ENCODE measurements at places on chromosomes 3 and 15.

DNA sequence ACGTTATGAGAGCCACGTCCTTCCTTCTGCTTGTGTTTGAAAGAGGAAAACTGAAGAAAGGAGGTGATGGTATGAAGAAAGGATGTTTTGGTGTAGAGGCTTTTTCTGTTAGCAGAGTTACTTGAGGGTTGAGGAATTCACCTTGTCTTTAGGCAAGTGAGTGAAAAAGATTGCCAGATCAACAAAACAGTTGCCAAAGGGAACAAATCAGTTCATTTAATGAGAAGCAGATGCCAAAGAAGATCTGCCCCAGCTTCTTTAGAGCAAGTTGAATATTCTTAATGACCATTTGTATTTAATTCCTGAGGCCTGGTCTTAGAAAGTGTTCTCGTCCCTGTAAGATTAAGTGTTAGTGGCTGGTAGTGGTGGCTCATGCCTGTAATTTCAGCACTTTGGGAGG lies 2.6 kb downstream of the CHCHD6 start:
- DNase-seq = no peak

DNA sequence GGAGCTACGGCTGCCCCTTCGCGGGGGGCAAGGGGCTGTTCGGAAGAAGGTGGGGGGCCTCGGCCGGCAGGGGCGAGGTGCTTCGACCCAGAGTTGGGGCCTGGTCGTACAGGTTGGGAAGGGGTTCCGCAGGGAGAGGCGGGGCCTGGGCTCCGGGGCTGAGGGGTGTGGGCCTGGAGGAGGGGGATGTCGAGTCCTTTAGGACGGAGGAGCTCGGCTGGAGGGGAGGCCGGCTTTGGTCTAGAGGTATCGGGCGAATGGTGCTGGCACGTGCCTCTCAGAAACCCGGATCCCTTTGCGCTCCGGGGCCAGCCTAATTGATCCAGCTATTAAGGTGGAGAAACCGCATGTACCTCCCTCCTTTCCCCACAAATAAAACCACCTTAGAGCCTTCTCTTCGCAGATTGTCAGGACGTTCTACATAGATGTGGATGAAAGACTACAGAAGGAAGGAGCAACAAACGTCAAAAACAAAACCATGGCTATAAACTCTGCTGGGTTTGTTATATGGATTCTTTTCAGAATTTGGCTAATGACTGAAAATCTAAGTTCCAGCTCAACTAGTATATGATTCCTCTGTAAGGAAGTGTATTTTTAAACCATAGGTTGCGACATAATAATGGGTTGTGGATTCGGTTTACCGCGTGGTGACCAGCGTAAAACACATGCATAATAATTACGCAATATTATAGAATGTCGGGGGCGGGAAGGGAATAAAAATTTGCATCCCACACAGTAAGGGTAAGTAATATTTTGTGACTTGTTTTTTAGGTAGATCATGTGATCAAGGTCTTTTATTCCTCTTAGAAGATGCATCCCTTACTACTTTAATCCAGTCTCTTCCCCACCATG lies 644 bp upstream of the NGLY1 start:
- no peak for DNase-seq

GRCh38 chr3:49992326-49992725 lies 52.4 kb downstream of the RBM6 start:
- DNase-seq = no peak

GRCh38 chr15:45456212-45457106 lies 66.1 kb downstream of the SLC30A4 start:
- DNase-seq = peak; percentile 99

DNA sequence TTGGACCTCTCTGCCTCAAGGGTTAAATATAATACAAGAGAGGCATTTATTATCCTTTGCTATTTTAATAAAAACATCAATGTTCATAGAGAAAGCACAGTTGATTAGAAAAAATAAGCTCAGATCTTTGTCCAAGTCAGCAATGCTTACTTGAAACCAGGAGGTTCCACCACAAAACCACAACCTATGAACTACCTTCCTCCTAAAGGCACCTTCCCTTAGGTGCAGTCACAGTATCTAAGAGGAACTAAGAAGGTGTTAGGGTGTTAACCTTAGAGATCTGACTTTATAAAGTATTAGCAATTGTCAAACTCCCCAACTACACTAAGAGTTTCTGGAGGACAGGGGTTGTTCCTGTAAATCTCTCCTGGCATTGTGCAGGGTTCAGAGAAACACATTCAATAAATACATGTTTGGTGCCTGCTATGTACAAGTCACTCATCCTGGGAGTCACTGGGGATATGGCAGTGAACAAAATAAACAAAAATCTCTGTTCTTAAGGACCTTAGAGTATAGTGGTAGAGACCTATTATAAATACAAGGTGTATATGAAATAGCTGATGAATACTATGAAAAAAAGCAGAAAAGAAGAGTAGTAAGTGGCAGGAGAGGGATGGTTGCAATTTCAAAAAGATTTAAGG lies 208.6 kb downstream of the NFKBIZ start:
- DNase-seq = no peak

DNA sequence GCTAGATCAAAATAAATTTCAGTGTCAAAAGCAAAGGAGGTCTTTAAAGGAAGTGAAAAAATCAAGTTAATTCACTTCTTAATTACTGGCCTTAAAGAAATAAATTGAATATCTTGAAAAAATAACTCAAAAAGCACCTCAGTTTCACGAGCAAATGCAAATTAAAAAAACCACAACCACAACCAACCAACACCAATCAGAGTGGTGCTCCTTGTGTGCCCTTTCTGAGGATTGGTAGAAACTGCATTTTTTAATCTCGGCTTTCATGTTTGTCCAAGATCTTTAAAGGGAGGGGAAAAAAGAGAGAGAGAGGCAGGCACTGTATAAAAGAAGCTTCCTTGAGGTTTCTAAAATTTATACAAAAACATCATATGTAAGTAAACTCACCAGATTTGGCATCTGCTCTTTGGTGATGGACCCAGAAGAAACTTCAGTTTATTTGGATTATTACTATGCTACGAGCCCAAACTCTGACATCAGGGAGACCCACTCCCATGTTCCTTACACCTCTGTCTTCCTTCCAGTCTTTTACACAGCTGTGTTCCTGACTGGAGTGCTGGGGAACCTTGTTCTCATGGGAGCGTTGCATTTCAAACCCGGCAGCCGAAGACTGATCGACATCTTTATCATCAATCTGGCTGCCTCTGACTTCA lies at the start of gene GPR15:
TSS of gene GPR15 (plus strand) at position 357 of the 653 bp plus-strand sequence. CDS start at position 413, 56 bp downstream.
- no peak for DNase-seq

DNA sequence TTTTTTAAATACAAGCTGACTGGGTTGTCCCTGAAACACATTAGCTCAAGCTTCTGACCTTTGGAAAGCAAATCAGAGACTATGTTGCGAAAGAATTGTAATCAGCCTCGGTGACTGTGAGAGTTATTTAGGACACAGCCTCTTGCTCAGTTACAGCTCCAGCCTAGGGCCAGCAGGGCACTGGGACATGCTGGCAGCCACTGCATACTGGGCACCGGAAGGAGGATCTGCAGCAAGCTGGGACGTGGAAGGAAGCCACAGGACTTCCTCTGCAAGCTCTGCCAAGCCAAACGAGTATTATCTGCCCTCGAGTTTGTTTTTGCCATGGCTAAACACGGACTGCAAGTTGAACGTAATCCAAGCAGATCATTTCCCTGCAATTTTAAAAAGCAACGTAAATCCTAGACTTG lies 24.4 kb upstream of the COPG1 start:
- DNase-seq = no peak

- no peak for DNase-seq
Observed at GRCh38 chr3:189966843-189967242, 153.9 kb downstream of the P3H2 start.

DNA sequence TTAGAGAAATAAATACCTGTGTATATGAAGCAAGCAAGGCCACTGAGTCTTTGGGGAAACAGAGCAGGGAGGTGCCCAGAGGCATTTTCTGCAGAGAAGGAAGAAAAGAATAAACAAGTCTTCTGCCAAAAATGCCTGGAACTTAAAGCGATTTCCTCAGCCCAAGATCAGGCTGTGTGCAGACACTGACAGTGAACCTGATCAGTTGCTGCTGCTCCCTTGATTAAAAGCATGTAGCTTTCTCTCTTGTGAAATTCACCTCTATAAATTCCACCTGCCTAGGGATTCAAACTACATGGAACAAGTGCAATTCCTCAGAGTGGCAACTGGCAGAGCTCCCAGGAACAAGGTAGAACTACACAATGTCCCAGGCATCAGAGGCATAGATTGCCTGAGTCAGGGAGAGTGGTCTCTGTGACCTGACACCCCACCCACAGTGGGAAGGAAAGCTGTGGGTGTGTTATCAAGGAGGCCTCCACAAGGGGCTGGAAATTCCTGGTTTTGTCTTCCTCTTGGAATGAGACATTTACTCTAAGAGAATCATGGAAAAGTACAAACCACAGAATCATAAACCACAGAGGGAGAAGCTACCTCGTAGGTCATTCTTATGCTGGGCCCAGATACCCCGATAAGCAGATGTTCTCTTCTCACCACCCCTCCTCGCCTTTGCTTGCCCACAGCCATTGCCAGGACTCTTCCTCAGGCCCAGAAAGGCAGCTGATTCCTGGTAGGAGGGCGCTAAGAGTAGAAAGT lies 1.8 kb upstream of the ZBTB38 start:
- peak; percentile 89 for DNase-seq

GRCh38 chr3:8152821-8153418 lies 348.7 kb upstream of the LMCD1 start:
- DNase-seq = no peak

- DNase-seq = no peak
Observed at GRCh38 chr3:174862101-174862500, 3.0 kb downstream of the NAALADL2 start.

DNA sequence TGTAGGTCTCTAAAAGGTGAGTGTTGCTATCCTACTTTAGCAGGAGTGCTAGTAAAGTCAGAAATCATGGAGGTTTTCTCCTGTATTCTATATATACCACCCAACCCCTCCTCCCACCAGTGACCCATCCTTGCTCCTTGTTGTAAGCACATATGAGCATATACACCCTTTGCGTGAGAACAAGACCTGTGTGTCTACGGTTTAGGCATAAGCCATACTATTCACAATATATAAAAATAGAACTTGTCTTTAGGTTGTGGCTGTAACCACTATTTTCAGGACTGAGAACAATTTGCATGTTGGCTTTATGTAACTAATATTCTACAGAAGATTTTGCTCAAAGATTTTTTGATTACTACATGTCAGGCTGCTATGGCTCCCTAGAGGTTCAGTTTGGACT lies 59.1 kb upstream of the TOP2B start:
- DNase-seq = no peak

DNA sequence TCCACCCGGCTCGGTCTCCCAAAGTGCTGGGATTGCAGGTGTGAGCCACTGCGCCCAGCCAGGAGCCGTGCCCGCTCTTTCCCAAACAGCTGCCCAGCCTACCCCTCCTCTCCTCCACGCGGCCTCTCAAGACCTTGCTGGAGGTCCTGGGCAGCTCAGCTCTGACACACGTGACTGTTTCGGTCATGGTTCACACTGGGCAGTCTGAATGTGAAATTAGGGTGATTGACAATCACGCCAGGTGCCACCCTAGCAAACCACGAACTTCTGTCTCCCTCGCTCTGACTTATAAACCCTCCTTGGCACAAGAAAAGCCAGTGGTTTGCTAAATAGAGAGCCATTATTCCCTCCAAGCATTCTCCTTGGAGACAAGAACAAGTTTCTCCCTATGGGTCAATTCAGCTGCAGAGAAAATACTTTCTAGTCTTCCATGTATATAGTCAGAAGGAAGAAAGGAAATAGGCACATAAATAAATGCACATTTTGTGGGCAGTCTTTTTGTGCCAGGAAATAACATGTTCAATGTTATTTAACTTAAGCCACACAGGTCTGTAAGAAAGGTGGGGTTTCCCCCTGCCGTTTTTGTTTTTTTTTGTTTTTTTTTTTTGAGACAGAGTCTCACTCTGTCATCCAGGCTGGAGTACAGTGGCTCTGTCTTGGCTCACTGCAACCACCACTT lies 121.9 kb upstream of the MEF2A start:
- DNase-seq = no peak

DNA sequence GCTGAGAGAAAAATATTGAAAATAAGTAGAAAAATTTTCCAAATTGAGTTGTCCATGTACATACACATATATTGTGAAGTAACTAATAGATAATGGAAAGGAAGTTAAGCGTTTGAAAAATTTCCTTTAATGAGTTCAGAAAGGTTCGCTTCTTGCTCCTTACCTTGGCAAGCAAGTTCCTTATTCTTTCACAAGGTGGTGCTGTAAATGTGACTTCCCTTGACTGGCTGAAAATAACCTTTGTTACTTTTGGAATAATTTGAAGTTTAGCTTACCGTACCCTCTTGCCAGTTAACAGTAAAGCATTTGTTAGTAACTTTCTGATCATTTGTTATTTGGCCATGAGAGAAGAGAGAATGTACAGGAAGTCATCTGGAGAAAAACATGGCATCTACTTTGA lies 41.6 kb downstream of the PYDC2 start:
- no peak for DNase-seq

DNA sequence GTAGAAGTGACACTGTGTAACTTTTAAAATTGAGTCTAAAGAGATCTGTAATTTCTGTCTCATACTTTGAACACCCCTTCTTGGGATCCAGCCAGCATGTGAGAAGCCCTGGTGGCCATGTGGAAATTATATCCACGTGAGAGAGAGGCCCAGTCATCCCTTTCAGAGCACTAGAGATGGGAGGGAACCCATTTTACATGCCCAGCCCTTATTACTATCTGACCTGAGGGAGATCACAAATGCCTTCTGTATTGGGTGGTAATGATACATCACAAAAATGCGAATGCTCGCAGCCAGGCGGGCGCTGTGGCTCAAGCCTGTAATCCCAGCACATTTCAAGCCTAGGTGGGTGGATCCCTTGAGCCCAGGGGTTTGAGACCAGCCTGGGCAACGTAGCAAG lies 27.3 kb upstream of the TRAK1 start:
- no peak for DNase-seq
